ENCODE measurements at places on chromosomes 2 and 18. TPM values are rescaled to one million over a fixed set of nuclear protein-coding genes. Genes with fewer than 3 reads are reported as not detected.

GRCh38 chr2:217434180-217434975 is 568.4 kb downstream of the TNS1 start:
- DNase-seq = peak; percentile 79

GRCh38 chr18:13237641-13238040 is 19.1 kb downstream of the LDLRAD4 start:
- no peak for DNase-seq

GRCh38 chr2:220336771-220337170 is 709.3 kb downstream of the SLC4A3 start:
- DNase-seq = no peak

DNA sequence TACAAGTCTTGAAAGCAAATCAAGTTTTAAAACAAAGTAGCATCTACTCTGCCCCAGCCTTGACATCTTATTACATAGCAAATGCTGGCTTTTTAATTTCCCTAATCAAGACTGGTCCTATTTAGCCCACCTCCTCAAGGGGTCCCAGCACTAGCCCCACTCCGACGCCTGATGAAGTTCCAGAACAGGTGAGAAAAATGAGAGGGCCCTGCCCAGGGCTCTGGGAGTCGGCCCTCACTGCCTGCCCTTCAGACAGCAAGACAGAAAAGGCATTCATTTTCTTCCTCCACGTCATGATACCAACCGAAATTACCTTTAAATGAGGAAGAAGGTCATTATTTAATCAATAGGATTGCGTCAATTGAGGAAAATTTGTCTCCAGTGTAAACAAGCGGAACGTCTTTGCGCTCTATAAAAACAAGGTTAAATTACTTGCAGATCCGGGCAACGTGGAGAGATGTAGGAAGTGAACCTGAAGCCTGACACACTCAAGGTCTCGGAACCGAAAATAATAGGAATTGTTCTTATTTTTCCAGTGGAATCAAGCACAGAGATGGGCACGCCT is 170.6 kb upstream of the PKDCC start:
- no peak for DNase-seq

GRCh38 chr2:148578493-148578884 is 66.1 kb upstream of the EPC2 start:
- no peak for DNase-seq

DNA sequence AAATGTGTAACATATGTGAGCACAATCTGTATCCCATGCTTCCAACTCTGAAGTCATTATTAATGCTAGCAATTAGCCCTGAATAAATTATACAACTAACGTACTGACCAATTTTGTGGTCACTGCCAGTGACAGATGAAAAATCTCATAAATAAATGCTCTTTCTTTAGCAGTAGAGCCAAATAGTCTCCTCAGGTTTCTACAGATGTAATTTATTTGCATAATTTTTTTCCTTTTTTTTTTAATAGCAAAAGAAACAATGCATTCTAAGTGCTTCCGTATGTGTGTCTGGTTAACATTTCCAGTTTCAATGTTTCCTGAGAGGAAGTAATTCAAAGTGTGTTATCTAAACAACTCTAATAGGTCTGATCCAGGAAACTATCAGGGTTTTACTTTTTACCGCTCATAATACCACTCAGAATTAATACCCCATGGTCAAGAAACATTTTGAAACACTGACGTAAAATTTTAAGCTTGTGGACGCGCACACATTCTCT is 108.4 kb downstream of the MEP1B start:
- no peak for DNase-seq

DNA sequence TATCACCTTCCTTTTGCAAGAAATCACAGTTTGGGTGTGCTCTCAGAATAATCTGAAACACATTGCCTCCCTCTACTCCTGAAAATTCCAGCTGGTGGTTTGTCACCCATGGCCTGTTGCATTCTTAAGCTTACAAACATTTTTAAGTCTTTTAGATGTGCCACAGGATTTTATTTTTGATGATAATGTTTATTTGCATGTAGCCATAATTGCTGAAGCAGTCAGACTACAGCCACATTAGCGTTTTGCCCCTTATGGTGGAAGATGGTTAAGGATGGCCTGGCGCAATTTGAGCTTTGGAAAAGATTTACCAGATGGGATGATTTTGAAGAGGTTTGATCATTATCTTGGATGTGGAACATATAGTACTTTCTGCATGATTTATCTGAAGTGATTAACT is 439.5 kb downstream of the MEIS1 start:
- no peak for DNase-seq

GRCh38 chr2:156476850-156477206 is 40.6 kb downstream of the GPD2 start:
- DNase-seq = no peak

DNA sequence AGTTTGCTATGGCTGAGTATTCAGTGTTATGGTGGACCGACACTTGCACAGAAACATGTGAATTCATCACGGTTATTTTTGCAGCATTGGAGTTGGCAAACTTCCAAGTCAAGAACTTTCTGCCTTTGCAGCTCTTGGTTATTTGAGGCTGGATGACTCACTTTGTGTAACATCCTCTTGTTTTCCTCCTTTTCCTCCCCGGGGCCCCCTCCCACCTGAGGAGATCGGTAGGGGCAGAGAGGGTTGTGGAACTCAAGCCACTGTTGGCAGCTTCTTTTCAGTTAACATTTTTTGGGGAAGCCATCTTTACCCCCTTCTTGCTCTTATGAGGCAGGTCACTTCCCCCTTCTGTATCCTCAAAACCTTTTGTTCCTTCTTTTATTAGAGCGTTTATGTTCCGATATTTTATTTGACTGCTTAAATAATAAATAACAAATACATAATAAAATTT is 48.6 kb downstream of the DDX1 start:
- DNase-seq = no peak

GRCh38 chr2:159775021-159775420 is 23.0 kb downstream of the CD302 start:
- no peak for DNase-seq

GRCh38 chr2:135132314-135132713 is 80.2 kb downstream of the RAB3GAP1 start:
- DNase-seq = no peak

GRCh38 chr18:1383465-1383864 is 478.8 kb downstream of the ADCYAP1 start:
- DNase-seq = no peak

GRCh38 chr2:175004980-175005732 is at the start of gene CHN1:
CHN1 (minus strand) TSS chr2:175005381; CDS start chr2:175004912, 469 bp downstream.
- DNase-seq = peak; percentile 63

DNA sequence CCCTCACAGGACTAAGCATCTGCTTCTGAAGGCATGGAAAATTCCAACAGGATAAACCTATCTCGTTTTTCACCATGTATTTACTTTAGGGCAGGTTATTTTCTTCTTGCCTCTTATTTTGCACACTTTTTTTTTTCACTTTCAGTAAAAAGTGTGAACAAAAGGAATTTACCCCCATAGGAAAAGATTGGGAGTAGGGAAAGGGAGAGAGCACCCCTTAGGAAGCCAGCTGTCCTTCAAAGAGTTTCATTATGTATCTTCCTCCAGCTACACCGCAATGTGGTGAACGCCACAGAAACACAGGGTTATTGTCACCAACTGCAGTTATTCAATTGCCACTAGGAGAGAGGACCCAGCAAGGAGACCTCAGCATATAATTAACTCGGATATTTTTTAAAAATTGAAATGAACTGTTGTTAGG is 286.2 kb upstream of the VRK2 start:
- DNase-seq = no peak

The IL1RN gene
- total RNA-seq = 19.4 TPM

The UGT1A3 gene
- 6.0 TPM for total RNA-seq

The C2orf78 gene
- not detected for total RNA-seq

The LOXHD1 gene
- not detected for total RNA-seq

The GKN1 gene
- not detected for total RNA-seq

The ITGA4 gene
- total RNA-seq = 0.33 TPM

The NAT8 gene
- not detected for total RNA-seq

The FSHR gene
- total RNA-seq = not detected

Measured in Calu3 (cell line).